T1000 (cell line): ENCODE measurements at places on chromosomes 5 and 9.

DNA sequence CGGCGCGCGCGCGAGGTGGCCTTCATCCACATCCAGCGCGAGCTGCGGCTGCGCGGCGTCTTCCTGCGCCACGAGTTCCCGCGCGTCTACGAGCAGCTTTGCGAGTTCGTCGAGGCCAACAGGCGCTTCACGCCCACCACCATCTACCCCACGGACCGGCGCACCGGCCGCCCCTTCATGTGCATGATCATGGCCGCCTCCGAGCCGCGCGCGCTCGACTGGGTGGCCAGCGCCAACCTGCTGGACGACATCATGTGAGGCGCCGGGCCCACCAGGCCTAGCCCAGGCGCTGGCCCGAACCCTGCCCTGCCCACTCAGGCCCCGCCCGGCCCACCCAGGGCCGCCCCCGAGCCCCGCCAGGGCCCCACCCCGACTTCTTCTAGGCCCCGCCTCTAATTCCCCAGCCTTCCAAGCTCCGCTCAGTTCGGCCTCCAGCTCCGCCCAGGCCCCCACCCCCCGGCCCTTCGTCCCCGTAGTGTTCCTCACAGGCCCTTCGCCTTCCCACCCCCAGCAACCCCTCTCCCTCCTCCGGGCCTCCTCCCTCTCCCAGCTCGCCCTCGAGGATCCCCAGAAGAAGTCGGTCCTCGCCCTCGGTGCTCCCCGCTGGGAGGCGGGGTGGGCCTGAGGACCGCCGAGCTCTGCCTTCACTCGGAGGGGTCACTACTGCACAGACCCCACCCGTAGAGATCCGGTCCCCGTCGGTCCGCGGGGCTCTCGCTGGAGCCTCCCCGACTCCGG, 2.0 kb upstream of the PHPT1 start:
- peak; percentile 62 for DNase-seq

- DNase-seq, result no peak
These were observed 18.8 kb downstream of the GDA start for GRCh38 chr9:72168075-72168474.

GRCh38 chr5:17847286-17847685, 213.0 kb downstream of the TAF11L14 start:
- no peak for DNase-seq

- DNase-seq, result no peak
These were observed 82.9 kb downstream of the TMEM215 start for GRCh38 chr9:32866273-32866672.

DNA sequence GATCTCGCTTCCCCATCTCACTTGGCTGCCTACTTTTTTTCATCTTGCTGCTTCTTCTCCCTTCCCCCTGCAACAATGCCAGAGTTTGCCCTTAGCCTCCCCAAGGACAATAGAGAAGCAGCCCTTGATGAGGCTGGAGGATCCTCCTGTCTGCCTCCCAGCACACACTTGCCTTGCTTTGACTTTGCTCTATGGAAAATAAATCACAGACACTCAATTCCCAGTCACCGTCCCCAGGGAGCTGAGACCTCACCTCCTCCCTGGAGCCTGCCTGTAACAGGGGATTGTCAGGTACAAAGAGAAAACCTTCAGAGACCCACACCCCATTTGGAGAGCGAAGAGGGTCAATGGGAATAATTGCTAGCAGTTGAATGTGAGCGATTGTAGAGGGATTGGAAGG, 242.1 kb upstream of the ZNF462 start:
- no peak for DNase-seq
